Large intestine (tissue), 12 donors: ENCODE measurements at places on chromosomes 1 and 21.

DNA sequence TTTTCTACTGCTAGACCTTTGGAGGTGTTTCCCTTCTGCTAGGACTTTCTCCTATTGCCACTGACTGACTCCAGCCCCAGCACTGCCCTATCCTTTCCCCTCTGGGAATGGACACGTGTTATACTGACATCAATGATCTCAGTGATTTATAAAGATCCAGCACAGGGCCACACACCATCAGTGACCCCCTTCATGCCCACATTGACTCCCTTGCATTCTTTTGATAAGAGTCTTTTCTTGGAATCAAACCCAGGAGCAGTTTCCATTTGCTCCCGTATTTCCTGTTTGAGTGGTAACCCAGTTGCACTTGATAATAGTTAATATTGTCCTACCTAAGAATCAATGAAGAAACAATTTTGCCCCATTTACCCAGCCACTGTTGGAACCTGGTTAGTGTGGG, 501.0 kb upstream of the USP24 start:
- no peak for DNase-seq

DNA sequence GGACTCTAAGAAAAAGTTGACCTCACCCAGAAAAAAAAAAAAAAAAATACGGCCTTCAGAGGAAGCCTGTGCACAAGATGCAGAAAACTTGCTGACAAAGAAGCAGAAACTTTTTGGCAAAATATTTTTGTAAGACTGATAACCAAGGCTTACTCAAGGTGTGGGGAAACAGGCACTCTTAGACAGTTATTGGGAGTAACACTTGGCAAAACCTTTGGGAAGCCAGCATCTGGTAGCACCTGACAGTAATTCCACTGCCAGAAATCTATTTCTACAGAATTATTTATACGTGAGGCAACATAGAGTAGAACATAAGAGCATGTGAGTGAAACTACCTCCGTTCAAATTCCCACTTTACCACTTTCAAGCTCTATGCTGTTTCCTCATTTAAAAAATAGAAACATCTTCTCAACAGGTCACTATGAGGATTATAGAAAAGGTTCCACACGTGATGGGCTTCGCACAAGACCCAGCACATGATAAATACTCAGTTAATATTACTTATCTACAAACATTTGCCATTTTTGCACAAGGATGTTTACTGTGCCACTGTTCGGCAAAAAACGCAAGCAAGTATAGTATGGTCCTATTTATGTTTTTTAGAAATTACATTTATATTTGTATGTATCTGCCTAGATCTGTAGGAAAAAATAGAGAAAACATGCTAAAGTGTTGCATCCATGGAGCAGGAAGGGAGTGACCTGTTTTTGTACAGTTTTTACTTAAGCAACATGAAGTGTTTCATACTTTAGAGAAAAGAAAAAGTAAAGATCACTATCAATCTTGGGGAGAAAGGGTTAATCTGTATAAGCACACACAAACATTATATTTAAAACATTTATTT, 22.2 kb downstream of the MRPL39 start:
- DNase-seq = no peak

GRCh38 chr1:207454046-207454964, at the start of gene CR2:
Gene CR2, plus strand, starts transcription at chr1:207454328. Its CDS starts 91 bp downstream, at chr1:207454419.
- DNase-seq = peak; percentile 5

DNA sequence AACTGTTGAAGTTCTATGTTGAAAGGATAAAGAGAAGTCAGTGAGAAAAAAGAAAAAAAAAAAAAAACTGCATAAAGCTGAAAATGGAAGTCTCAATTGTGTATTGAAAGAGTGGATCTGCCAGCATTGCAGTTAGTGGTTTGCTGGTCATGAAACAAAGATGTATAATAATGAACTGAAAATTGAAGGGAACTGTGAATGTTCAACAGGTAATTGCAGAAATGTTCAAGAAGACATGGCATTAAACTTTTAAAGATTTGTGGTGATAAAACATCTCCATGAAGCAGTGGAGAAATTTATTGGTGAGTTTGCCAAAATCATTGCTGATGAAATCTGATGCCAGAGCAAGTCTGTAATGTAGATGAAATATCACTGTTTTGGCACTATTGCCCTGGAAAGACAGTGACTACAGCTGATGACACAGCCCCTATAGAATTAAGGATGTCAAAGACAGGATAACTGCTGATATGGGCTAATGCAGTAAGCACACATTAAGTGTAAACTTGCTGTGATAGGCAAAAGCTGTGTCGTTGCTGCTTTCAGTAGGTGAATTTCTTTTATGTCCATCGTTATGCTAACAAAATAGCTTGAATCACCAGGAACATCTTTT, 71.0 kb downstream of the RD3 start:
- no peak for DNase-seq

DNA sequence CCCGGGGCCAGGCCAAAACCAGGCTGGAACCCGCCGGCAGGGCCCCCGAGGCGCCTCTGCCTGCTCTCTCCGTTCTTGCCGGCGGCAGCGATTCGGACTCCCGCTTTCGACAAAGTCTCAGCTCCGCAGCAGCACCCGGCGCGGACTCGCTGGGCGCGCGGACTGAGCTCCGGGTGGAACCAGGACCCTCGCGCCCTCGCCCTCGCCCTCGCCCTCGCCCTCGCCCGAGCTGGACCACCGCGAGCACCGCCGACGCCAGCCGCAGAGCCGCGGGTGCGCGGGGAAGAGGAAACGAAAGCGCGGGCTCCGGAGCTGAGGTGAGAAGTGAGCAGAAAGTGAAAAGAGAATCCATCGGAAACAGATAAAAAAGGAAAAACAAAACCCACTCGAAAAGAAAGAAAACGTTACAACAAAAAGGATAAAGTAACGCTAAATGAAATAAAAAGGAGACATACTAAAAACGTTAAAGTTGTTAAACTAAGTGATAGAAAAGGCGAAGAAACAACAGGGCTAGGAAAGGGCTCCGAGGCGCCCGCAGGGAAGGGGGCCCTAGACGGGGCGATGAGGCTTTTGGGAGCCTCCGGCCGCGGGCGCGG, 64.9 kb downstream of the MEF2D start:
- DNase-seq = no peak

GRCh38 chr1:231201979-231202633, 38.9 kb upstream of the GNPAT start:
- no peak for DNase-seq

DNA sequence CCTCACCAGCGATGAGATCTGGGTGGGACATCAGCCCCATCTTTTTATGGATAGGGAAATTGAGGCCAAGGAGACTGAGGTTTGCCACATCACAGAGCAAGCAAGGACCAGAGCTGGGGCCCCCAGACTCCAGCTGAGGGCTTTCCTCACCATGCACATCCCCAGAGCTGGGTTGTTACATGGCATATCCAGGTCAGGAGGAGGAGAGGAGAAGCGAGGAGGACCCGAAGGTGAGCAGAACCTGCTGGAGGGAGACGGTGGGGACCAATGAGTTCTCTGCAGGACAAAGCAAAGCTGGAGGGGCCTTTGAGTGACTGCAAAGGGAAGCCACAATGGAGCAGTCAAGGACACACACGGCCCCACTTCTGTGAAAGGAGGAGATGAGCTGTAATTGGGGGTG, 255.5 kb upstream of the CSF3R start:
- DNase-seq = no peak

DNA sequence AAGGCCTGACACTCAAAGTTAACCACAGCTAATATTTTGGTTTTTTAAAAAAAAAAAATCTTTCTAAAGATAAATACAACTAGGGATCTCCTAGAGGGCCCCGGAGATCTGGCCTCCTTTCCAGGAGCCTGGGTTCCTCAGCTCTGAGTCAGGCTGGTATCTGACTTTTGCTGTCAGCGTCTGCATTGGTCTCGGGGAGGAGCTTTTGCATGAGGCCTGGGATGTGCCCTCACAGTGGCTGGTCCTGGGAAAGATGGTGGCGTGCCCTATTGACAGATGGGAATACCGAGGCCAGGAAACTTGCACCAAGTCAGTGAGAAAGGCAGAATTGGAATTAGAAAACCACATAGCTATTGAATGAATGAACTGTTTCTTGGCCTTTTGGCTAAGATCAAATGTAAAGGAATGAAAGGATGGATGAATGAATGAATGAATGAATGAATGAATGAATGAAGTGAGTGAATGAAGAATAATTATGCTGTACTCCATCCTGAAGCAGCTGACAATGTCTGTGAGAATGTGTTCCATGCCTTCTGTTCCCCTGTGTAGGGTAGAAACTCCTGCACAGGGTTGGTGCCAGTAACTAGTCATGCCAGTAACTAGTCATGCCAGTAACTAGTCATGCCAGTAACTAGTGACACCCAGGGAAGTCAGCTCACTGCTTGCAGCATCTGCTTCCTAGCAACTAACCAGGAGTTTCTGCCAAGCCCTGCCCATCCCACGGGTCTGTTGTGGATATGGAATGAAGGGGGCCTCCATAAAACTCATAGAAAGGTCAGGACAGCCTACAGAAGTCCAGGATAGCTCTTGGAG, 242.5 kb upstream of the VAMP3 start:
- no peak for DNase-seq

DNA sequence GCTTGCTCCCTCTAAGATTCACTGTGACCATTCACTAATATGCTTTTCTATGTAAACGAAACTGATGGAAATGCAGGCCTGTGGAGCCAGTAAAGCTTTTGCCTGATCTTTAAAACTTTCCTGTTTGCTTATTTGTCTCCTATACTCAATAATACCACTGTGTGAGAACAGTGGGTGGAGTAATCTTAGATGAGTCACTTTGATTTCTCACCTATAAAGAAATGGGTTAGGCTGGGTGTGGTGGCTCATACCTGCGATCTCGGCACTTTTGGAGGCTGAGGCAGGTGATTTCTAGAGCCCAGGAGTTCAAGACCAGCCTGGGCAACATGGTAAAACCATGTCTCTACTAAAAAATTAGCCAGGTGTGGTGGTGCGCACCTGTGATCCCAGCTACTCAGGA, 70.8 kb downstream of the RWDD3 start:
- no peak for DNase-seq

- DNase-seq = peak; percentile 15
These were observed 21.6 kb downstream of the RAVER2 start for GRCh38 chr1:64766429-64766828.

- no peak for DNase-seq
These were observed 133.6 kb upstream of the HMCN1 start for GRCh38 chr1:185600641-185601040.

DNA sequence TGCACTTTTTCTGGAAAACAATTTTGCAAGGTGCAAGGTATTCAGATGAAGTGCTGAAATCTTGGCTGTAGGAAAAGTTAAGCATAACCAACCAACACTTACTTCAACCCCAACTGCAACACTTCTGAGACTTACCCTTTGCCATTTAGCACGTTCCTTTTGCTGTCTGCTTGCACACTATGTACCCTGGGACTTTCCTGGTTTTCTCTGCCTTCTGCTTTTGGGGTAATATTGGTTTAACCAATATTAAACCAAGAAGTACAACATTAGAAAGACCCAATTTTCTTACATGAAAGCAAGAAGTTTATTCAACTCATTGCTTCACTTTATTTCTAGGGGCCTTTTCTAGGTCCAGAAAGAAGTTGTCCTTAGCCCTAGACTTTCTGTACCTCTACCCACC, 193.0 kb downstream of the HLX start:
- no peak for DNase-seq

- peak; percentile 78 for DNase-seq
These were observed 4.6 kb downstream of the KLHDC8A start for GRCh38 chr1:205351984-205352713.

- no peak for DNase-seq
These were observed 11.9 kb downstream of the PIGV start for GRCh38 chr1:26799479-26800142.

- DNase-seq = no peak
These were observed 85.4 kb downstream of the IER5 start for GRCh38 chr1:181173761-181174447.

DNA sequence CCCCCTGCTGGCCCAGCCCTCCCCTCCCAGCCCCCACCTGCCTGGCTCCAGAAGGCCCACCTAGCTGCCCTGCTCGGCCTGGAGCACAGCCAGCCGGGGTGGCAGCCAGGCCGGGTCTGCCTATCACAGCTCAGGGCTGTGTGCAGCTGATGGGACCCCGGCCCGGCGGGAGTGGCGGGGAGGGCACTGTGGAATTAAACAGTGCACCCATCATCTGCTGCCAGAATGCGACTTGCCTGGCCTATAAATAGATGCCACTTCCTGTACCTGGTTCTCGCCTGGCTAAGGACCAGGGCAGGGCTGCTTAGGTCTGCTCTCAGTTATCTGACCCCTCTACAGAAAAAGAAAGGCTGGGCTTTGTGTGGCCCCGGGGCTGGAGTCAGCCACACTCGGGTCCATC, 98.2 kb upstream of the VAMP3 start:
- DNase-seq = no peak

- no peak for DNase-seq
These were observed 12.7 kb downstream of the GORAB start for GRCh38 chr1:170544624-170545023.

GRCh38 chr1:177973585-177973984, 3.7 kb upstream of the SEC16B start:
- DNase-seq = no peak

GRCh38 chr1:231215681-231216385, 25.2 kb upstream of the GNPAT start:
- DNase-seq = peak; percentile 60

DNA sequence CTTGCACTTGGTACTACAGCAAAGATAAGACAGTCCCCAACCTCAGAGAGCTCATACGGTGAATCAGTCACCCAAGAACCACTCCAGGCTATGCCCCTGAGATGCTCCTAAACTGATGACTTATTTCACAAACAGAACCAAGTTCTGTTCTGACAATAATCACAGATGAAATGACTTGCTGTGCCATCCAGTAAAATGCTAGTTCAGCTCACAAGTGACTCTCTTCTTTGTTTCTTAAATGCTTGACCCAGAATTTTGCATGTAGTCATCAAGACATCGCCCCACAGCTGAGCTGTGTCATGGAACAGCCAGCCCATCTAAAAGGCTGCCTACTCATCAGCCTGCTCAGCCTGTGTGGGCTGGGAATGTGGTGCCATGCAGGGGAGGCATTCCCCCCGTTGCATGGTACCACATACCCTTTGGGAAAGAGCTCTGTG, 6.1 kb upstream of the SLC19A2 start:
- DNase-seq = no peak

GRCh38 chr1:156924478-156925153, 4.2 kb downstream of the LRRC71 start:
- no peak for DNase-seq

DNA sequence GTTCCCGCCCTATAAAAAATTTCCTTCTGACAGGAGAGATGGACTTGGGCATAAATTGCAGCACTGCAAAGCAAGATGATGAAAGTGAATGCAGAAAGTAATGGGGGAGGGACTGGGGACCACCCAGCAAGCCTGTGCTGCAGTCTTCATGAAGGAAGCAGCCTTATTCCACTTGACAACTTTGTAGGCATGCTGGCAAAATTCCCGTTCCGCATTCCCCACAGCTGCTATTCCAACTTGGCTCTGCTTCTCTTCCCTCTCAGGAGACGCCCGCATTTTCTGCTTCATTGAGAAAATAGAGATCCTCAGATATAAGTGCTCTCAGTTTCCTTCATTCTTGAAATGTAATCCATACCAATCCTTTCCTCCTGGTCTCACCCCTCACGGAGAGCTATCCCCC, 2.4 kb downstream of the HMGB4 start:
- peak; percentile 17 for DNase-seq

GRCh38 chr1:99697580-99697979, 51.7 kb downstream of the PALMD start:
- no peak for DNase-seq

GRCh38 chr1:229388897-229389580, 44.9 kb downstream of the ACTA1 start:
- no peak for DNase-seq
